ENCODE measurements at places on chromosomes 7 and 10.

DNA sequence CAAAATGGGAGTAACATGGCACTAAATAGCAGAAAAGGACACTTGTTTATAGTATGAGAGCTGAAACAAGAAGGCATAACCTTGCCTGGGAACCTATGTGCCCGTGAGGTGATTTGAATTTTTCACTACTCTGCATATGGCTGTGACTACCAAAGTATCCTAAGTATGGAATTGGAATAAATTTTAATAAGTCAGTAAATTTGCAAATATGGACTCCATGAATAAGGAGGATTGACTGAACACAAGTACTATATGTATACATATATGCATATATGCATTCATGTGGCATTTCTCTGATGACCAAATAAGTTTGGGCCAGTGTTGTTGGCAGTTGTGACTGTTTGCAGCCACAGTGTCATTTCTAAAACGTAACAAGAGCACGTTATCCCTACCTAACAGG, 34.5 kb downstream of the PRR15 start:
- no peak for DNase-seq

DNA sequence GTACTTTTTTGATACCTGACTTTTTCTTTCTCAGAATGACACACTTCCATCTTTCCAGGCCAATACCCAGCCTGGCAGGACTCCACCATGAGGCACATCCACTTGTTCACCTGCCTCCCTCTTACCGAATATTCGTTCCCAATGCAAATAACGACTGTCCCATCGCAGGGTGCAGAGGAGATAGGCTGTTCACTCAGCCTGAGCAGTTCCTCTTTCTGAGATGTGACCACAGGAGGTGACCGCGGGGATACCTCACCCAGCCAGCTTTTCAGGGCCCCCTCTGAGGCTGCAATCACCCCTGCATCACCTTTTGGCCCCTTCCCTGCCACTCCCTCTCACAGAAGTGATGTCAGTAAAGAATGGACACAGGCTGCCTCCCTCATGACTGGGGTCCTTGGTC, 28.3 kb downstream of the PTPRN2 start:
- no peak for DNase-seq

GRCh38 chr10:71419750-71420149, 23.0 kb downstream of the CDH23 start:
- DNase-seq: no peak

DNA sequence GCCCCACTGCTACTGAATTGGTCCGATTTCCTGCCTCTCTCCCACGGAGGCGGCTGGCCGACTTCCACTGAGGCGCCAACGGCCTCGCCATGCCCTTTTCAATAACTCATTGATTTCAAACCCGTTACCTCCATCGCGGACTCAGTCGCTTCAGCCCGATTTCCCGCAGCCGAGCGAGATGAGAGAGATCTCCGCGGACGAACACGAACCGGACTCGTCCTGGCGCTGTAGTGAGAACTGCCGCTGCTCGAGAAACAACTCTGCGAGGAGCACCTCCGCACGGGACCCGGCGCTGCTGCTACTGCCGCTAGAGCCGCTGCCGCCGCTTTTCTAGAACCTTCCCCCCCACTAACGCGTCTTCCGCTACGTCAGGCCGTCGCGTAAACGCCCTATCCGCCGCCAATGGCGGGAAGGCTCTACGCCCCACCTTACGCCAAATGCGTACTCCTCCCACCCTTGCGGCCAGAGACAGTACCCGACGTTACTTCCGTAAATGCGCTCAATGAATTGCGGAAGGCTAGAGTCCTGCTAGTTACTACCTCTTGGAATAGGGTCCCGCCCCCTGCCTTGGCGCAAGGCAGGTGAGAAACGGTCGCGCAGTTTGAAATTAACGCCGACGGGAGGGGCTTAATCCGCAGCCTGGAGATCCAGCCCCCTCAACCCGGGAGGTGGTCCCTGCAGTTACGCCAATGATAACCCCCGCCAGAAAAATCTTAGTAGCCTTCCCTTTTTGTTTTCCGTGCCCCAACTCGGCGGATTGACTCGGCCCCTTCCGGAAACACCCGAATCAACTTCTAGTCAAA, at the start of gene HNRNPA2B1:
Gene HNRNPA2B1, minus strand, starts transcription at position 303 of the 803 bp plus-strand sequence. Its CDS starts 169 bp downstream, at position 134.
- DNase-seq: peak; percentile 95

DNA sequence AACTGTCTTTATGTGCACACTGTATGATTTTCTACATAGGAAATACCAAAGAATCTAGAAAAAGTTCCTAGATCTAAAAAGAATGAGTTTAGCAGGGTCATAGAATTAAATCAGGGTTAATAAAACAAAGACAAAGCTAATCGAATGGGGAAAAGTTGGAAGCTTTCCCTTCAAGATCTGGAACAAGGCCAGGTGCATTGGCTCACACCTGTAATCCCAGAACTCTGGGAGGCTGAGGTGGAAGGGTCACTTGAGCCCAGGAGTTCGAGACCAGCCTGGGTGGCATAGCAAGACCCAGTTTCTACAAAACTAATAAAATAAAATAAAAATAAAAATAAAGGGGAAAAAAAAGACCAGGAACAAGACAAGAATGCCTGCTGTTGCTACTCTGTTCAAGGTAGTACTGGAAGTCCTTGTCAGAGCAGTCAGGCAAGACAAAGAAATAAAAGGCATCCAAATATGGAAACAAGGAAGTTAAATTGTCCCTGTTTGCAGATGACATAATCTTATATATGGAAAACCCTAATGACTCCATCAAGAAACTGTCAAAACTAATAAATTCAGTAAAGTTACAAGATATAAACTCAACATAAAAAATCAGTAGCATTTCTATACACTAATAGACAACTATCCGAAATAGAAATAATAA, 76.1 kb upstream of the RHEB start:
- DNase-seq: no peak

DNA sequence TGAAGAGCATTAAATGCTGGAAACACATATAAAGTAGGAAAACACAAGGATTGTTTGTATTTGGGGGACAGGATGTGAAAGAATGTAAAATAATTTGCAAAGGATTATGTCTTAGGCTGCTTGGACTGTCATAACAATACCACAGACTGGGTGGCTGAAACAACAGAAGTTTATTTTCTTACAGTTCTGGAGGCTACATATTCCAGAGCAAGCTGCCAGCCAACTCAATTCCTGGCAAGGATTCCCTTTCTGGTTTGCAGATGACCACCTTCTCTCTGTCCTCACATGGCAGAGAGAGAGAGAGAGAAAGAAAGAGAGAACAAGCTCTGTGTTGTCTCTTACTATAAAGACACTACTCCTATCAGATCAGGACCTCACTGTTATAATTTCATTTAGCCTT, 8.8 kb upstream of the LAMB4 start:
- DNase-seq: no peak

GRCh38 chr7:32519763-32520162, 24.5 kb downstream of the AVL9 start:
- no peak for DNase-seq

Measured in amniotic stem cell (primary cell).